ENCODE measurements at places on chromosomes 11 and 22.

- DNase-seq, result no peak
Observed at GRCh38 chr22:27317096-27317495, 484.5 kb downstream of the MN1 start.

- no peak for DNase-seq
Observed at GRCh38 chr11:128232588-128232987, 354.8 kb downstream of the ETS1 start.

DNA sequence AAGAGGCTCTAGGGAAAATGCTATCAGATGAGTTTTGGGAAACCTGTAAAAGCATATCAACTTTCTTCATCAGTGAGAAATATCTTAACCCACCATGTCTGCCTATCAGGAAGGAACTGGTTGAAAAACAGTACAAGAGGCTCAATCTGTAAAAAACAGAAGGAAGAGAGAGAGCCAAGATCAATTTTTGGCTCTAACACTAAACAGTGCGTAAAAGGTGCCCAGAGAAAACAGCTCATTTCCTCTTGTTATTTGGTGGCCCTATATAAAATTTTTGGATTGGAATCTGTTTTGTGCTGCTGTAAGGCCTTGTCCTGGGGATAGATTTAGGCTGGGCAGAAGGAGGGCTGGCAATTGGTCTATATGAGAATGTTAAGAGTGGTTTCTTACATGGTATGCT is 12.1 kb downstream of the MS4A2 start:
- no peak for DNase-seq

DNA sequence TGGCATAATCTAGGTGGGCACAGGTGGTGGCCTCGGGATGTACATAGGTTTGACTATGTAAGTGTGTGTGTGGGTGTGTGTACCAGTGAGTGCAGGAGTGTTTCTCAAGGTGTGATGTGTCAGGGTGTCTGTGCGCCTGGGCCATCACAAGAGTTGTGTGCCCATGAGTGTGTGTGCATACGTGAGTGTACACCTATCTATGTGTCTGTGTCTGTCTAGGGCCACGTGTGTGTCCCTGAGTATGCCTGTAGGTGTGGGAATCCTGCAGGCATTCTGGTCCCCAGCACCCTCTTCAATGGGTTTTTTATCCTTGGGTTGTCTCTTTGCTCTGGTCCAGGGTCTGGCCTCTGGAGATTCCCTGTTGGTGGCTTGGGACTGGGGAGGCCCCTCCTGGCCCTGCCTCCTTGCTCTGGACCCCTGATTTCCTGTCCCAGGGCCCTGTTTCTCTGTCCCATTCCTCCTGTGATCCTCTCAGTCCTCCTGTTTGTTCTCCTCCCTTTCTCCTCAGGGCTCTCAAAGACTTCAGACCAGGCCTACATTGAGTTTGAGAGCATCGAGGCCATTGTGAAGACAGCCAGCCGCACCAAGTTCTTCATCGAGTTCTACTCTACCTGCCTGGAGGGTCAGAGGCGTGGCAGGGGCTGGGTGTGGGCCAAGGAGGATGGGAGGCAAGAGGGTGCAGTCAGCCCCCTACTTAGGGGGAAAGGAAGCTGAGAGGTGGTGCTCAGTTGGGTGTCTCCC is 9.4 kb downstream of the INPPL1 start:
- no peak for DNase-seq

DNA sequence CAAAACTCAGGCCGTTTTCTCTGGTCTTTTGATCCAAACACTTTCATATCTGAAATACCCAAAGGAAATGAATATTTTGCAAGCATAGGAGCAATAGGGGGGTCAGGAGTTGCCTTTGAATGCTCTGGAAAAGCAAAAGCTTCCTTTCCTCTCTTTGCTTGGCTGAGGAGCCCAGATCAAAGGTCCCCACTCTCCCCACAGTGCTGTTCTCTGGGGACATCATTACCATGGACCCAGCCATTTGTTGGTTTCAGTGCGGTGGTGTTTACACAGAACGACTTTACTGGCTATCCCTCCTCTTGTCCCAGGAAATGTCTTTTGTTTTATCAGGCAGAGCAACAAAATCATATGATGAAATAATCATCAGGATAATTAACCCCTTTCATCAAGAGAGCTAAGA is 1089.1 kb downstream of the TBC1D22A start:
- no peak for DNase-seq

DNA sequence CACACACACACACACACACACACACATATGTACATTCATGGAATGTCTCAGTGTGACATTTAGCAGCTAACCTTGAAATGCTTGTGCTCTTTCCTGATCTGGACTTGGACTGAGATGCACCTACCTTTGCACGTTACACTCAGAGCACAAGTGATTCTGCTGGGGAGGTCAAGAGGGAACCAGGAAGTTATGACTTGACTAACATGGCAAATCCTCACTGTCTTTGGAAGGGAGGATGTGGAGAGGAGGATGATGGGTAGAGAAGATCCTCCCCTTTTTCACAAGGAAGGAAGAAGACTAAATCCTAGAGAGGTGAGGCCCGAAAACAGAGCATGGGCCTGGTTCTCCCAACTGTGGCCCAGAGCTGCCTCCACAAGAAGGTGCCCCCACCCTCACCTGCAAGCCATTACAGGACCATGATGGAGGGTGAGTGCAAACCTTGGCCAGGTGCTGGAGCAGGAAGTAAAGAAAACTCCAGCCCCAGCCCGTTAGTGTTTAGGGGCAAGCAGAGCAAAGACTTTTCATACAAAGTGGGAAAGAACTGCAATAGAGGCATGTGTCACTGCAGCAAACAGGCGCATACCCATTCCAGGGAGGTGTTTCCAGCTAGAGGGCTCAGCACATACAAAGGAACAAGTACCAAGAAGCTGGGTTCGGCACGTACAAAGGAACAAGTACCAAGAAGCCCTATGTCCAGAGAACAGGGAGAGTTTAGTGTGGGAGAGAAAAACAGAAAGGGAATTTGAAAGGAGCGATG is 26.4 kb downstream of the SCN4B start:
- no peak for DNase-seq

DNA sequence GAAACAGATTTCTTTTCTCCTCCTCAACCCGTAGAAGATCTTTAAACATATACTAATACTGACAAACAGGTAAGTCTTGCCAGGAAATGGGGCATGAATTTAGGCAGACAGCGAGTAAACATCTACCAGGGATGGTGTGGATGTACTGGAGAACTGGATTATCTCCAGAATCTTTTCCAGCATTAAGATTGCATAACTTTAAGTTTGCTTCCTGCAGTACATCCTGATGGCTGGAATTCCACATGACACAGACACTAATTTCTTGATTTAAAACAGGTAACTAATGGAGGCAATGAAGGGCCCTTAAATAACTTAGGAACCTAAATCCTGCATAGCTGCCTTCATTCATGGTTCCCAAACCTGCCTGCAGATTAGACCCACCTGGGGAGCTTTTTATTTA is 40.7 kb downstream of the JHY start:
- DNase-seq, result no peak

GRCh38 chr22:36613958-36614357 is 85.0 kb upstream of the EIF3D start:
- DNase-seq, result no peak

DNA sequence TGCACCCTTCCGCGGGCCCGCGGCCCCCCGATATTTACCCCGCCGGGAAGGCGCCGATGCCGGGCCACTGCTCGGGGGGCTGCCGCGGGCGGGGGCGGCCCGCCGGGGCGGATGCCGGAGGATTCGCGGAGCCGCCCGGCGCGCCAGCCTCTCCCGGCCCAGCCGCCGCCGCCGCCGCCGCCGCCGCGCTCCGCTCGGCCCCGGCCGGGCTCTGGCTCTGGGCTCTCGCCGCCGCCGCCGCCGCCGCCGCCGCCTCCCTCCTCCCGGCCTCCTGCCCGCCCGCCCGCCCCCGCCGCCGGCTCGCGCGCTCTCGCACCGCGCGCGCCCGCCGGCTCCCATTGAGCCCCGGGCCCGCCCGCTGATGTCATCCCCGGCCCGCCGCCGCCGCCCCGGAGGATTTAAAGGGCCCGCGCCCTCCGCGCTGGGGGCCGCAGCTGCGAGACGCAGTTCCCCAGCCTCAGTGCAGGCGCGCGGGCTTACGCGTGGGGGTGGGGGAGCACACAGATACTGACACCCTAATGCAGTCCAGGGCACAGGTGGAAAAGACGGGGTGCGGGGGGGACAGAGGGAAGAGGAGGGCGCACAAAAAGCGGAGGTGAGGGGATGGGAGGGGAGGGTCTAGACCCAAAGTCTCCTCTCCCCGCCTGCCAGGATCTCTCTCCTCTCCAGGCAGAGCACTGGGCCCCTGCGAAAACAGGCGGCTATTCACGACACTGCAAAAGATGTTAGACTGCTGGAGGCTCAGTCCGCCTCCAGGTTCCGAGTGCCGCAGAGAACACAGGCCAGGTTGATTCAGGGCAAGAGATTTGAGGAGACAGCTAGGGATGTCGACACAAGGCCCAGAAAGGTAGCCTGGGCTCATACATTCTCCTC is at the start of gene CSNK1E:
CSNK1E (minus strand) TSS at position 312 of the 873 bp plus-strand sequence. CDS start 3,276 bp downstream, outside the sequence.
- DNase-seq, result peak; percentile 65

GRCh38 chr11:16080688-16081381 is 275.5 kb downstream of the SOX6 start:
- DNase-seq, result no peak

DNA sequence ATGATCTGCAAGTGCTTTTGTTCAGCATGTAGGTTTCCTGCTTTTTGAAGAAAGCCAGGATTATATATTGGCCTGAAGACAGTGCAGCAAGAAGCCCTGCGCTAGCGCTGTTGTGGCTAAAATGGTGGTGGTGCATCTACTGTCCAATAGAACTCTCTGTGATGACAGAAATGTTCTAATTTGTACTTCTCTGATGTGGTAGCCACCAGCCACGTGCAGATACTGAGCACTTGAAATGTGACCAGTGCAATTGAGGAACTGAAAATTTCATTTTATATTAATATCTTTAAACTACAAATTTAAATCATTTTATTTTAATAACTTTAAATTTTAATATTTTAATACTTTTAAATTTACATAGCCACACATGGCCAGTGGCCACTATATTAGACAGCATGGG is 73.0 kb upstream of the PAX6 start:
- no peak for DNase-seq

DNA sequence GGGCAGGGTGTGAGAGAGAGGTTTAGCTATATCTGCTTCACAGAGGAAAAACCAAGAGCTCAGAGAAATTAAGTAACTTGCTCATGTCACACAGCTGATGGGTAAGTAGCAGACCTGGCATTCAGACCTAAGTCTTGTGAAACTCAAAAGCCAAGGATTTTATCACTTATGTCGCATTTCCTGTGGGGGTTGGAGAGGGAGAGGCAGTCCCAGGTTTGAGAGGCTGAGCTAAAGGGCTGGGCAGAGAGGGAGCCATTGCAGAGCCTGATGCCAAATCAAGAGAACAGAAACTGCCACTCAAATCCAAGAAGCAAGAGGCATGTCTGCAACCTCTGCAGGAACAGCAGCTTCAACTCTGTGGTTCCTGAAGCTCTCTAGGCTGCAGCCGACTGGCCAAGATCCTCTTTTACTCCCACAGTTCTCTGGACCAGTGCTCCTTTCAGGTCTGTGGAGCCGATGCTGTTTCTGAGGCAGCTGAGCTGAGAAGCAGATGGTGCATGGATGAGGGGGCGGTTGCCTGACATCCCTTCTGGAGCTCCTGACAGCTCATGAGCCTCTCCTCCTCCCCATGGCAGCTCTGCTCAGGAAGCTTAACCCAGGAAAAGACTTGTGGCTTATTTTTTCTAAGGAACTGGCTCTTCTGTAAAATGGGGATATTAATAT is 47.6 kb upstream of the NAV2 start:
- DNase-seq, result no peak

DNA sequence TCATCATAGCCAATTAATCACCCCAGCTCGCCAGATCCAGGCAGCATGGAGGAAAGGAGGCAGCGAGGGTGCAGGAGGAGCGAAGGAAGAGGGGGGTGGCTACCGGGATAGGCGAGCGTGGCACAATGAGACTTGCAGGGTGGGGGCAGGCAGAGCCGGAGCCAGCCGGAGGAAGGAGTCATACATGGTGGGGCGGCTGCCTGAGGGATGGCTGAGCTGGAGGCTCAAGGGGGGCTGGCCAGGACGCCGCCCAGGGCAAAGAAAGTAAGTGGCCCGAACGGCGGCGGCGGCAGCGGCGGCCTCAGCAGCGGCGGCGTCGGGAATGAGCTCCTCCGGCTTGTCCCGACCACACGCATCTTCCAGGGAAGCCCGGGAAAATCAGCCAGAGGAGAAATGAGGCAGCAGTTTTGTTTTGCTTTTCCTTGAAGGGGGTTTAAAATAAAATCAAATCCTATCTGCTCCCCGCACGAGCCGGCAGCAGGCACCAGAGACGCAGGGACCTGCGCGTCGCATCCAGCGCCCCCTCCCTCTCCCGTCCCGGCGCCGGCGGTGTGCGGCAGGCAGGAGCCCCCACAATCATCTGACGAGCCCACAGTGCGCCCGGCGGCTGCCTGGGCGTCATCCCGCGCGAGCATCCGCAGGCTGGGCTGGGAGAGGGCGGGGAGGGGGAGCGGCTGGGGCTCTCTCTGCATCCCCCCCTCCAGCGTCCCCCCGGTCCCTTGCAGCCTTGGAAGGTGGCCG is 263.6 kb downstream of the CTTN start:
- DNase-seq, result no peak

DNA sequence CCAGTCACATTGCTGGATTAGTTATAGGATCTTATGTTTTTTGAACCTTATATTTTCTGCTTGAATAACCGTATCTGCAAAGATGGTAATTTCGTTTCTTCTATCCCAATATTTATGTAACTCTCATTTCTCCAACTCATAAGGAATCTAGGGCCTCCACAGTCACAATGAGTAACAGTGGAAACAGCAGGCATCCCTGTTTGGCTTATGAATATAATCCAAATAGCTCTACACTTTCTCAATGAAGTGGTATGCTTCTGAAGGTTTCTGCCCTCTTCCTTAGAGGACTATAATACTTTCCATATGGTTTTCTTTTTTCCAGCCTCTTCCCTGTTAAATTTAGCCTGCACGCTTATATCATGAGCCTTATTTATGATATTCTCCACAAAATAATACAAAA is 16.5 kb downstream of the ATP6V1E1 start:
- no peak for DNase-seq

- no peak for DNase-seq
Observed at GRCh38 chr11:74418509-74418895, 20.3 kb upstream of the PGM2L1 start.

DNA sequence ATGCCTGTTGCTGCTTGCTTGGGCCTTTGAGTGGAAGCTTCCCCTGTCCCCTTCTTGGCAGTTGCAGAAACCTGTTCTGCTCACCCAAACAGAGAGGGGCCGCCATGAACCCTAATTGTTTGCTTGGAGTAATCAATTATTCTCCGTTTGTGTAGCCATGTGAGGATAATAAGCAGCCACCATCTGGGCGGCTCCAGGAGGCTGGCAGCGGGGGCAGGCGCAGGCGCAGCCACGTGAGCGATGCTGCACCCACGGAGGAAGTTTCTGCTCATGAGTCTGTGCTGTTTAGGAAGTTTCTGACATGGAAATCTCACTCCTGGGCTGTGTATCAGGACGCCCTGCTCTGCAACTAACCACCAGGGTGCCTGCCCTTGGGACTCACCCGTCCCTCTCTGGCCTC is 90.1 kb downstream of the MPPED1 start:
- no peak for DNase-seq
